Foreskin keratinocyte (primary cell): ENCODE measurements at places on chromosomes 6 and 20. TPM values are rescaled to one million over a fixed set of nuclear protein-coding genes. Genes with fewer than 3 reads are reported as not detected.

The TCP11 gene
- polyA plus RNA-seq: 0.03 TPM in 1 of 2 replicates, not detected in the other

The ANKRD66 gene
- polyA plus RNA-seq: not detected in 2 replicates

The TAGAP gene
- 0.03 and 0.06 TPM in 2 replicates for polyA plus RNA-seq

The MPIG6B gene
- 0.07 TPM in 1 of 2 replicates, not detected in the other for polyA plus RNA-seq

The TEAD3 gene
- polyA plus RNA-seq: 17.1 and 17.2 TPM in 2 replicates

The GPX5 gene
- polyA plus RNA-seq: not detected in 2 replicates

The IMPG1 gene
- not detected in 2 replicates for polyA plus RNA-seq

The ZBTB46 gene
- 0.06 and 0.09 TPM in 2 replicates for polyA plus RNA-seq

The SCP2D1 gene
- polyA plus RNA-seq: not detected in 2 replicates

The PPP1R14C gene
- polyA plus RNA-seq: 31.2 and 32.9 TPM in 2 replicates

- DNase-seq: no peak
Measured at GRCh38 chr20:50578061-50578777, 68.0 kb downstream of the PTPN1 start.

DNA sequence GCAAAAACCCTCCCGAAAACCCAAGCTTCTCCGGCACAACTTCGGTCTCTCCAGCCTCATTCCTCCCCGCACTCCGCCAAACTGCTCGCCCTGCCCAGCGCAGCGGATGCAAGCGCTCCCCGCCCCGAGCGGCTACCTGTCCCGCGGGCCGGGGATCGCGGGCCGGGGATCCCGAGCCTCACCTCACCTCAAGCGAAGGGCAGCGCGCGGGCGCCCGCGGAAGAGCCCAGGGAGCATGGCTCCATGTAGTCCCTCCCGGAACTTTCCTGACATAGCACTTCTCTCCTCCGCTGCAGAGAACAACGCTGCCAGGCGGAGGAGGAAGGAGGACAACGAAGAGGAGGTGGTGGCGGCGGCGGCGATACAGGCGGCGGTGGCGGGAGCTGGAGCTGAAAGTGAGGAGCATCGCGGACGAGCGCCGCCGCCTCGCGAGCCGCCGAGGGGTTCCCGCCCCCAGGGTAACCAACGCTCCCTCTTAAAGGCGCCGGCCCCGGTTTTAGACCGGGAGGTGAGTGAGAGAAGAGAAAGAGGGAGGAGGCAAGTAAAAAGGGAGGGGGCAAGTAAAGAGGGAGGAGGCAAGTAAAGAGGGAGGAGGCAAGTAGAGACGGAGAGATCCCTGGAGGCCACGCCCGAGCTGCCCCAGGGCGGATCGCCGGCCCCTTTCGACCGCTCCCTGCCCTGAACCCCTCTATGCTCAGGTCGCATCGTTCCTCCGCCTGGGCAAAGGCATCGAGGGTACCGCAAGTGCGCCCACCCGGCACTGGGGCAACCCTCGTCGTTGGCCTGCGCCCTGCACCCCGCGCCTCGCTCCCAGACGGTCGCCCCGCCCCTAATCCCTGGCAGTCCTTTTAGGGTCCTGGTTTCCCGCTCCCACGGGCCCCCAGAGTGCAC is at the start of gene GPR63:
TSS of gene GPR63 (minus strand) at position 397 of the 891 bp plus-strand sequence. CDS start 37,746 bp downstream, outside the sequence.
- DNase-seq: peak; percentile 73

GRCh38 chr6:89051676-89052075 is 28.9 kb upstream of the PNRC1 start:
- no peak for DNase-seq

DNA sequence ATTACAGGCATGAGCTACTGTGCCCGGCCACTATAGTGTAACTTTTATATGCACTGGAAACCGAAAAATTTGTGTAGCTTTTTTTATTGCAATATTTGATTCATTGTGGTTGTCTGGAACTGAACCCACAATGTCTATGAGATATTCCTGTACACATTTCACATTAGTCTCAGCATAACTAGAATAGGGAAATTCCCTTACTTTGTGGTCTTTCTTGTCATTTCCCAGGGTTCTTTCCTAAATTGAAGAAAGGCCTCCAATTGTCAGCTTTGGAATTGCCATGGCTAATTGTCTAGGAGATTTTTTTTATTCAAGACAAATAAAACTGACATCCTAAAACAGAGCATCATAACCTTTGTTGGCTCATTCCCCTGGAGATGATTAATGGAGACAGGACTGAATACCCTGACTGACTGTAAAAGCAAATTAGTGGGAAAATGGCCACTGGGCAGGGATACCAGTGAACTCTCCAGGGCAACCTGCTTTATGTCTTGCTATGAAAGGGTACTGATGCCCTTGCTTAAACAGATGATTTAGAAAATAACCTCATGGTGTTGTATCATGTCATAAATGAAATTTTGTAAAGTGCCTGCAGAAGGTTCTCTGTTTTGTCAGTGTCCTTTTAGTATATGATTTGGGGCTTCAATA is 576.9 kb downstream of the RFPL4B start:
- no peak for DNase-seq

- DNase-seq: no peak
Measured at GRCh38 chr6:135113860-135114259, 59.2 kb upstream of the HBS1L start.

DNA sequence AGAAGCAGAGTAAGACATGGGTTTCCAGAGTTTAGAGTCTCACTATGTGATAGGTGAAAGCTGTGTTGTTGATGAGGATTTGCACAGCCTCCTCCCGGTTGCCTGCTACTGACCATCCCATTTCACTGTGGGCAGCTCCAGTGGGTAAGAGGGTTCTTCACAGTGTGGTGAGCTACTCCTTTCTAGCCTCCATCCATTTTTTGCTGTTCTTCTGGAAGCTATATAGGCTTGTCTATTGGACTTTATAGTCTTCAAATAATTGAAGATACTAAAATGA is 13.4 kb downstream of the UST start:
- DNase-seq: no peak

- DNase-seq: no peak
Measured at GRCh38 chr6:29319931-29320330, 18.4 kb downstream of the OR14J1 start.

GRCh38 chr6:96836631-96837080 is 621 bp downstream of the GPR63 start:
- peak; percentile 40 for DNase-seq

- peak; percentile 64 for DNase-seq
Measured at GRCh38 chr20:50308513-50309279, 118.1 kb downstream of the CEBPB start.

DNA sequence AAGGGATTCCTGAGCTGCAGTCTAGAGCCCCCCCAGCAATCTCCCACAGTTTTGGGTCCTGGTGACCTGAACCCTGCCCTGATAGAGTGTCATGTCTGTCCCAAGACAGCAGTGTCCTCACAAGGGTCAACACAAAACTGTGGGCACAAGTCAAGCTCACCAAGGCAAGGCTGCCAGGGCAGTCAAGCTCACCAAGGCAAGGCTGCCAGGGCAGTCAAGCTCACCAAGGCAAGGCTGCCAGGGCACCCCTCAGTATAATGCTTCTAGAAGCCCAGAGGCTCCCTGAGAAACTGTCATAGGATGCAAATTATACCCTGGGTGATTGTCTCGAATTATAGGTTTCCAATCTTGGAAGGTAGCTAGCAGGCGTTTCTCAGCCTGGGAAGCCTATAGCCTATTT is 108.5 kb downstream of the NFATC2 start:
- no peak for DNase-seq

GRCh38 chr6:126880964-126881363 is 237.5 kb upstream of the RSPO3 start:
- DNase-seq: no peak

DNA sequence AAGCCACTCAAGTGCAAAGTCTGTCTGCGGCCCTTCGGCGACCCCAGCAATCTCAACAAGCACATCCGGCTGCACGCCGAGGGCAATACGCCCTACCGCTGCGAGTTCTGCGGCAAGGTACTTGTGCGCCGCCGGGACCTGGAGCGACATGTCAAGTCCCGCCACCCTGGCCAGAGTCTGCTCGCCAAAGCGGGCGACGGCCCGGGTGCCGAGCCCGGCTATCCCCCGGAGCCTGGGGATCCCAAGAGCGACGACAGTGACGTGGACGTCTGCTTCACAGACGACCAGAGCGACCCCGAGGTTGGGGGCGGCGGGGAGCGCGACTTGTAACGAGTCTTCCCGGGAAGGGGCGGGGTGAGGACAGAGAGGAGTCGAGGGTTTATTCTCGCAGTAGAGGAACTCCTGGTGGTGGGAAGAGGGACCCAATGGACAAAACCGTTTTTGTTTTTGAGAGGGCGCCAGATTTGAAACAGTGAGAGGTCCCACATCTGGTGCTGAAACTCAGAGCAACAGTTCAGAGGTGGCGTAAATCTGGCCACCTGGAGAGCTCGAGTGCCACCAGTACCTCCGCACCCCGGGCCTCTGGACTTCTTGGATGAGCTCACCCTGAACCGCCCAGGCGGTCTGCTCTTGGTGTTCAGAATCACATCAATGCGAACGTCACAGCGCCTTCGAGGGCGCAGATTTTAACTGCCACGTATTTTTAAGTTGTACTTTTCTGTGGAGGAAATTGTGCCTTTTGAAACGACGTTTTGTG is 8.0 kb downstream of the PRDM13 start:
- no peak for DNase-seq

DNA sequence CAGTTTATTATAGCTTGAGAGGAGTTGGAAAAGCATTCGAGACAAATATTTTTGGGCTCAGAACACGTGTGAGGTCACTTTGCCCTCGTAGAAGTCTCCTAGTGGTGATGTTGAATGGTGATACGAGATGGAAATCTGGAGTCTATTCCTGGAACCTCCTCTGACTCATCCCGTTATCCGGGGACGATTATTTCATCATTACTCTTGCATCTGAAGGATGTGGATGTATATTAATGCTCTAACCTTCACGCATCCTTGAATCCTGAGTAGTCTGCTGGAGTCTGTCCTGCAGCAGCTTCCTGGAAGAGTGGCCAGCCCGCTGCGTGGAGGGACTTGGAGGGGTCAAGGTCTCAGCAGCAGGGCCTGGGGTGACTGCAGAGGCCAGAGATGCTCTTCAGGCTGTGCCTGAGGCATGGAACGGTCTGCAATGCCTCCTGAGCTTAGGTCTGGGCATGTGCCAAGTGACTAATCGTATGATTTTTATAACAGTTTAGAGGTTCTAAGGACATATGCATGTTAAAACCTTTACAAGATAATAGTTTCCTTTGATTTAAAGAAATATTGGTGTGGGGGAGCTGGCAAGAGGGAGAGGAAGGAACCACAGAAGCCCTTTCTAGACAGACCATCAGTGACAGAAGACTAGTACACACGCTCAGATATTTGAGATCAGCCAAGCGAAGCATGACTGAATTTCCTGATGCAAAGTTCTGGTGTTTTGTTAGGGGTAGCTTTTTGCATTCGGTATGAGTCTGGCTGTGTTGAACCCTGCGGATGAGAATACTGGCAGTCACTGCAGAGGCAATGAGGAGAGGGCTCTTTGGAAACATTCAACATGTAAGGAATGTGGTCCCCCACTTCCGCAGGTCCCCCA is 400.2 kb downstream of the QKI start:
- DNase-seq: no peak

DNA sequence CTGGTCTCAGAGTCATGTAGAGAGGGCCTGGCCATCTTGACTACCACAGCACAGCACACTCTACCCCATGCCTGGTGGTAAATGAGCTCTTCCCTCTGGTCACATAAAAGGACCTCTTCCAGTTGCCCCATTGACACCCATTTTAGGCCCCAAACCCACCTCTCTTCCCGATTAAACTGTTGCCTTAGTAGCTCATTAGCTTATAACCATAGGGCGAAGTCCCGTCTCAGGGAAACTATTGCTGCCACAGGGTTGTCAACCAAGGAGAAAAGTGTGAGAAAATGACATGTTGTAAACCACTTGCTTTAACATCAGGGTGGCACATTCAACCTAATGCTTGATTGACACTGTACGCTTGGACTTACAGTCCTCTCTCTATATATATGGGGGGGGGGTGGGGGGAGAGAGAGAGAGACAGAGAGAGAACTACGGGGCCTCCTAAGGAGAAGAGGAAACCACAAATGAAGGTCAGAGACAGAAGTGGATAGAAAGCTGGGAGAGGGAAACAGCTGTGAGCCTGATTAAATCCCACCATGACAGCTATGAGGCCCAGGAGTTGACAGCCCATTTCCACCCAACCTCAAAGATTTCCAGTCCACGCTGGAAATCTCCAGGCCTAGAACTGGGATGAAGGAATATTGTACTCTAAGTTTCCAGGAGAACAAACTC is 14.9 kb upstream of the BTN1A1 start:
- DNase-seq: no peak

DNA sequence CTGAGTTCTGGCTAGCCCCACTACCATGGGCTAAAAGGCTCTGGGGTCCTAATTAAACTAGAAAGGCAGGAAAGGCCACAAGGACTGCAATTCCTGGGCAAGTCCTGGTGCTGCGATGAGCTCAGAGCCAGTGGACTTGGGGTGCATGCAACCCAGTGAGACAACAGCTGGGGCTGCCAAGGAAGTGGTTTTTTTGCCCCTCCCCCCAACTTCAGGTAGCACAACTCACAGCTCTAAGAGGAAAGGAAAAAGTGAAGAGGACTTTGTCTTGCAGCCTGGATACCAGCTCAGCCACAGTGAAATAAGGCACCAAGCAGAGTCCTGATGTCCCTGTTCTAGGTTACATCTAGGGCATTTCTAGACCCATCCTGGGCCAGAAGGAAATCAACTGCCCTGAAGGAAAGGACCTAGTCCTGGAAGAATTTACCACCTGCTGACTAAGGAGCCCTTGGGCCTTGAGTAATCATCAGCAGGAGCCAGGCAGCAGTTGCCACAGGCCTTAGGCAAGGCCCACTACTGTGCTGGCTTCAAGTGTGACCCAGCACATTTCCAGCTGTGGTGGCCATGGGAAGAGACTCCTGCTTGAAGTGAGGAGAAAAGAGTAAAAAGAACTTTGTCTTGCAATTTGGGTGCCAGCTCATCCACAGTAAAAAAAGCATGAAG is 358.4 kb downstream of the BTBD3 start:
- peak; percentile 62 for DNase-seq

- DNase-seq: no peak
Measured at GRCh38 chr6:101396548-101397173, 3.2 kb downstream of the GRIK2 start.

DNA sequence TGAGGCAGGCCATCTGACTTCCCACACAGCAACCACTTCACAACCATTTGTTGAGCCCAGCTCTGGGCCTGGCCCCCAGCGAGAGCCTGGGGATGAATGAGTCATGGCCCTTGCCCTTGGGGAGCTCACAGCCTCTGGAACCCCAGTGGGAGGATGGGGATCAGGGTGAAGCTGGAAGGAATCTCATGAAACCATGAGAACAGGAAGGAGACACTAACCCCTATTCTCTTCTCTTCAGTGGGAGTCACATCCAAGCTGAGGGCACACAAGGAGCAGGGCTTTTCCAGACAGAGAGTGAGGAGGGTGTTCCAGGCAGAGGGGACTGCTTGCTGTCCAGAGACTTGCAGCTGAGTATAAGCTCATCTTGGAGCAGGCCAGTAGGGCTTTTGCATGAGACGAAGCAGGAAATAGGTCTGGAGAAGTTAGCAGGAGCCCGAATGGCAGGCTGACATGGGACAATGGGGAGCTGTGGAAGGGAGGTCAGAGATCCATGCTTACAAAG is 7.5 kb downstream of the FOXS1 start:
- no peak for DNase-seq
